ENCODE measurements at places on chromosomes 2 and 18. TPM values are rescaled to one million over a fixed set of nuclear protein-coding genes. Genes with fewer than 3 reads are reported as not detected.

IGFBP5 gene
- 0.40 TPM for total RNA-seq

ITGA4 gene
- total RNA-seq = 3.7 TPM

DSEL gene
- total RNA-seq = 14.6 TPM

ADI1 gene
- total RNA-seq = 44.4 TPM

EMILIN1 gene
- total RNA-seq = 9.8 TPM

REG3A gene
- not detected for total RNA-seq

DES gene
- total RNA-seq = not detected

SMYD1 gene
- total RNA-seq = not detected

CRYGC gene
- total RNA-seq = not detected

CRYBA2 gene
- total RNA-seq = not detected

AQP12A gene
- total RNA-seq = not detected

TLX2 gene
- not detected for total RNA-seq

FIGN gene
- 6.5 TPM for total RNA-seq

KLHL41 gene
- total RNA-seq = 0.29 TPM

MRPL19 gene
- 81.0 TPM for total RNA-seq

MEP1B gene
- not detected for total RNA-seq

FEV gene
- total RNA-seq = not detected

ERMN gene
- total RNA-seq = not detected

ANKRD44 gene
- 15.8 TPM for total RNA-seq

MYCN gene
- total RNA-seq = 3.2 TPM

RASGRP3 gene
- 42.4 TPM for total RNA-seq

XRCC5 gene
- total RNA-seq = 418 TPM

EN1 gene
- not detected for total RNA-seq

ASPRV1 gene
- 0.14 TPM for total RNA-seq

LRP2 gene
- total RNA-seq = under 0.01 TPM

LDLRAD4 gene
- 1.6 TPM for total RNA-seq

MC5R gene
- total RNA-seq = not detected

TMEM200C gene
- total RNA-seq = not detected

CHRNA1 gene
- 0.07 TPM for total RNA-seq

SCN9A gene
- 1.1 TPM for total RNA-seq

KCNG3 gene
- under 0.01 TPM for total RNA-seq

TSPYL6 gene
- total RNA-seq = not detected

ZNF532 gene
- total RNA-seq = 69.6 TPM

KCNJ13 gene
- not detected for total RNA-seq

KIAA2012 gene
- total RNA-seq = not detected

TCF23 gene
- not detected for total RNA-seq

Measured in thoracic aorta endothelial cell (primary cell).